ENCODE measurements at places on chromosomes 7 and 10.

GRCh38 chr7:100675105-100675451 is 1.5 kb downstream of the GNB2 start:
- no peak for DNase-seq

- no peak for DNase-seq
Observed at GRCh38 chr10:1045415-1045814, 3.5 kb downstream of the IDI1 start.

DNA sequence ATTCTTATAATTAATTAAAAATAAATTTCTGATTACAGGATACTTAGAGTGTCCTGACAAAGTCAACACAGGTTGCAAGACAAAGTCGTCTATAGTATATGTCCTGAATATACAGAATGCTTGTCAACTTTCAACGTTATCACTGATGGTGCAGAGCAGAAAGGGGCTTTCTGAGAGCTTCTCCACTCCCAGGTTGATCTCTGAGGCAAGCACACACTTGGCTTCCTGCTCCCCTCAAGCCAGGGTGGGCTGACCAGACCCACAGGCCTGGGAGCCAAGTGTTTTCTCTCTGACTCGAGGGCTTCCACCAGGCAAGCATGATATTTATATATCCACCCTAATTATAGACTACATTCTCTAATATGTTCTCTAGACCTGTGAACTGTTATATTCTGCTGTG is 448.9 kb downstream of the SH2D4B start:
- no peak for DNase-seq

DNA sequence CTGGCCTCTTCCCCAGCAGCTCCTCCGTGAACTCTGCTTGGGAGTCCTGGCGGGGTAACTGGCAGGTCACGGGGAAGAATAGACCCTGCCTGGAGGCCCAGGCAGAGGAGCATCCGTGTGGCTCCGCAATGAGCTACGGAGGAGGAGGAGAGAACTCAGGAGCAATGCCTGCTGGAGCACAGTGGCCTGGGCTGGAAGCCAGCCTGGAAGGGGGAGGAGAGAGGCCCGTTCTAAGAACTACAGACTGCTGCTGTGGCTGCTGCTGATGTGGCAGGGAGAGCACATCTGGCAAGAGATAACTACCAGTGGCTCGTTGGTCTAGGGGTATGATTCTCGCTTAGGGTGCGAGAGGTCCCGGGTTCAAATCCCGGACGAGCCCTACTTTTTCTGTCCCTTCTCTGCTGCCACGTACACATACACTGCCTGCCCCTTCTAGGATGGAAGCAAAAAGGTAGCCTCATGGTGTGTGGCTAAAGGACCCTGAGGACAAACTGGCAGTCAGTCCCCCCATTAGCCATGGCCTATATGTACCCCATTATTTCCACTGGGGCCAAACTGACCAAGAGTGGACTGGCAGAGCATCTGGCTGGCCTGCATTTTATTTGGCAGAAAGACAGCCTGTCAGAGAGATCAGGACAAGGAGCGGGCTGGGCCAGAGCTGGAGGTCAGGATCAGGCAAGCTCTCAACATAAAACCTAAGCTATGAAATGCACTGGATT is 7.7 kb upstream of the OPN1SW start:
- DNase-seq = no peak

- no peak for DNase-seq
Observed at GRCh38 chr10:62581351-62581750, 207.2 kb downstream of the ZNF365 start.

GRCh38 chr7:52735656-52736055 is 299.8 kb upstream of the POM121L12 start:
- DNase-seq = no peak

- DNase-seq = no peak
Observed at GRCh38 chr7:118110178-118110925, 73.6 kb upstream of the LSM8 start.

GRCh38 chr7:95556777-95557176 is 39.5 kb downstream of the PDK4 start:
- no peak for DNase-seq

- no peak for DNase-seq
Observed at GRCh38 chr10:79295563-79295962, 51.7 kb upstream of the PPIF start.

GRCh38 chr7:117124591-117125220 is 171.4 kb downstream of the ST7 start:
- no peak for DNase-seq

- DNase-seq = peak; percentile 11
Observed at GRCh38 chr10:46546591-46547540, 9.6 kb downstream of the GPRIN2 start.

GRCh38 chr7:20030915-20031362 is 186.2 kb downstream of the MACC1 start:
- no peak for DNase-seq

- no peak for DNase-seq
Observed at GRCh38 chr10:16518822-16519221, 2.9 kb downstream of the C1QL3 start.

DNA sequence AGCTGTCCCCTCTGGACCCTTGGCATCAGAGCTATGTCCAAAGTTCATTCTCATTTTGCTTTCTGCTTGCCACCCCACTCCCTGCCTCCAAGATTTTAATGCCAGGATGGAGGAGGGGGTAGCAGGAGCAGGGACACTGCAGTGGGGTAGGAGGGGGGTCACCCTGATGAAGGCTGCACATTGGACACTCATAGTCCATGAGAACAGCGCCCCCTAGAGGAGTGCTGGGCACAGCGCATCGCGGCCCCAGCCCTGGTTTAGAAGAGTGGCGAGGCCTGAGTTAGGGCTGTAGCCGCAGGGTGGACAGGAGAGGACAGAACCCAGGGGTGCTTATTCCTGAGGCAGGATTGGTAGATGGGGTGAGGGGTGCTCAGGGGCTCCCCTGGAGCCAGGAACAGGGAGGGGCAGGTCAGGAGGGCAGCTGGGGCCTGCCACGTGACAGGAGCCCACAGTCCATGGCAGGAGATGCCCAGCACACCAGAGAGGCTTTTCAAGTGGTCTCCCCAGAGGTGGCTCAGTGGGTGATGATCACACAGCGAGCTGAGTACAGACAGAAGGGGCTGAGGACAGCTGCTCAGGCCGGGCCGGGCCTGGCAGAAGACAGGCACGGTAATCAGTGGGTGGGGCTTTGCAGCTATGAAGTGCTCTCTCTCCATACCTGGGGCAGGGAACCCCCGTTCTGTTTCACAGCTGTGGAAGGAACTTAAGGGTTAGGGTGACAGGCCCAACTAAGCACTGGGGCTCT is 71.4 kb downstream of the NEURL1 start:
- no peak for DNase-seq

GRCh38 chr7:147411096-147411495 is 1179.5 kb upstream of the C7orf33 start:
- DNase-seq = no peak

GRCh38 chr7:151045262-151045661 is 3.1 kb upstream of the ASIC3 start:
- no peak for DNase-seq

DNA sequence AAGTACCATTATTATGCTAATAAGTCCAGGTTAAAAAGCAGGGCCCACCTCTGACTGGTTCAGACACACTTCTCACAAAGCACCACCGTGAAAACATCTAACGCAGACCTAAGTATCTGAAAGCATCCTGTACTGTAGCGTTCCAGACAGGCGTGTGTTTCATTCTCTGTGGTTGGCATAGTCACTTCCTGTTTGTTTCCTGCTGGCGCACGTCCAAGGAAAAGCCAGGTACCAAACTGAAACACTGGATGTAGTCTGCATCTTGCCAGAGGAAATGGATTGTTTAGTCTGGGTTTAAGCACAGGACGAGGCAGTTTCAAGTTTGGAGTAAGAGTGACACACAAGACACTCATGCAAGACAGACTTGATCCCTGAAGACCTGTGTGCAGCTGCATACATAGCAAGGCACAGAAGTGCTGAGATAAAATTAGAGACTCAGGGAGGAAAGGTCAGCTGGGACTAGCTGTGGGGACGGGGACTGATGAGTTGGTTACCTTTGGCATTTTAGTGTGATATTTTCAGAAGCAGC is 23.3 kb downstream of the BPGM start:
- DNase-seq = peak; percentile 89

DNA sequence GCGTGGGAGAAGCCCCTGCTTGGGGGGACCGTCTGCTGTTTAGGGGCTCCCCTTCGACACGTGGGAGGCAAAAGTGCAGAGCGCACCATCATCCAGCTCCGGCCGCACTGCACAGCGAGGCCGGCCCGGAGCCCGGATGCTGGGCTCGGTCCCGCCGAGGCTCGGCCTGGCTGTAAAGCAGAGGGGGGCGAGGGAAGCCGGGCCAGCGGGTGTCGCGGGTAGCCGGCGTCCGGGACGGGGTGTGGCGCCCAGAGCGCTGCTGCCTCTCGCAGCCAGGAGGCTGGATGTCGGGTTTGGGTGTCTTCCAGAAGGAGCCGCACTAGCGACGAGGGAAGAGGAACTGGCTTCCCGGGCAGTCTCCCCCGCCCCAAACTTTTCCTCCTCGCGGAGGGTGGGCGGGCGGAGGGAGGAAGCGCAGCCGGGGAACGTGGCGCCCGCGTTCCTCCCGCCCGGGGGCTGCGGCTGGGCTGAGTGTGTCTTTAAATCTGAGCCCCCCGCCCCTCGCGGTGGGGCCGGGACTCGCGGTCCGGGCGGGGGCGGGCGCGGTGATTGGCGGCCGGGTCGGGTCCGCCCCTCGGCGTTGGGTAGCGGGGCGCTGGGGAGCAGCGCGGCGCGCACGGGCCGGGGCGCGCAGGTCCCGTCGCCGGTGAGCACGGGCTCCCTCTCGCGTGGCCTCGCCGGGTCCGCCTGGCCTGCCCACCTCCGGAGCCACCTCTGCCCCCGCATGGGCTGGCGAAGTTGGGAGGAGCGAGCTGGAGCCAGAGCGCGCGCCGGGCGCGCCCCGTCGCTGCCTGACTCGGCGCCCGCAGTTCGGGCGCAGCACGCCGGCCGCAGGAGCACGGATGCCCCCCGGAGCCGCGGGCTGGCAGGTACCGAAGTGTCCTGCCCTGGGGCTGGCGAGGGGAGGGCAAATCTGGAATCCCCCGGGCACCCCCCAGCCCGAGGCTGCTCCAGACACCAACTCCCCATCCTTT is at the start of gene PALD1:
Gene PALD1 (plus strand): TSS at position 577 of the 974 bp plus-strand sequence. CDS start 47,185 bp downstream, outside the sequence.
- no peak for DNase-seq
